DMS79 (cell line): ENCODE measurements at places on chromosomes 3 and 15.

DNA sequence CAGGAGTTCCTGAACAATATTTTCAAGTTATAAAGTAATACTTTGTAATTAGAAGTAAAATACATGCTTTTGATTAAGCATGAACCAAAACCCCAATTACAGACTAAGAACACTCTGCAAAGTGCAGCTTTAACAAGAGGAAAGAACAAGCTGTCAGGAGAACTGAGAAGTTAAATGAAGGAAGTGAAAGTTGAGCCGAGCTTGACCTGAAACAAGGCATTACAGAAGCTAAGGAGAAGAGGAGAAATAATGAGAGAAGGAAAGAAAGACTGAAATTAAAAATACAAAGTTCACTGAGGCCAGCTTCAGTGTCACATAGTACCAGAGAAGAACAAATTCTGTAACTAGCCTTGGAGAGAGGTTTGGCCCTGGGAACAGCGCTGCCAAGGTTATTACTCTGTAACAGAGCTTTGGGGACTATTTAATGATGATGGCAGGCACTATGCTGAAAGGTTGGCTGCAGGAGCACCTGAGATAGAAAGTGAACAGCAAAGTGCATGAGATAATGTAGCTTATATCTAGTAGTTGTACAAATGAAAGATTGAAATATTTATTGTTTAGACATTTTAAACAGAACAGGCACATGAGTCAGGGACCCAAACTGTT lies 241.9 kb upstream of the PEX5L start:
- DNase-seq = no peak

DNA sequence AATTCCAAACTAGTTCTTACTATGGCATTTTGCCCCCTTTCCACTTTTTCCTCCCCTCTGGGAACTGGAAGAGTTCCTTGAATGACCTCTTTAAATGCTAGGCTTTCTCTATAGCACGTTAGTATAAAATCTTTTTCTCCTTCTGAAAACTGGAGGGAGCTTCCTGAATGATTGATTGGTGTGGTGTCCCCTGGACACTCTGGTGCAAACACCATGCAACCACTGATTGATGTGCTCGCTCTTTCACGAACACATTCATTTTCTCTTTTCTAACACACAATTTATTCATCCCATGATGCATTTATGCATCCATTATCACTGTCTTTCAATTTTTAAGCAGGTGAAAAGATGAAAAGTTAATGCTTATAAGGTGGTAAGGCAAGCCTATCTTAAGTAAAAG lies 159.1 kb upstream of the NANOGP8 start:
- DNase-seq = no peak

GRCh38 chr15:98758224-98758623 lies 109.9 kb downstream of the IGF1R start:
- no peak for DNase-seq

GRCh38 chr3:127735767-127736693 lies 63.3 kb downstream of the ABTB1 start:
- peak; percentile 64 for DNase-seq

GRCh38 chr3:184568924-184569829 lies 7.6 kb downstream of the EPHB3 start:
- peak; percentile 29 for DNase-seq

- DNase-seq = no peak
These were observed 73.5 kb upstream of the PPIB start for GRCh38 chr15:64236156-64236894.

- DNase-seq = no peak
These were observed 1.4 kb upstream of the AP4E1 start for GRCh38 chr15:50906954-50907600.

- DNase-seq = no peak
These were observed 23.0 kb upstream of the MUC20 start for GRCh38 chr3:195697582-195698324.
